Activated naive CD4-positive, alpha-beta T cell treated with anti-CD3 and anti-CD28 coated beads for 36 hours (primary cell): ENCODE measurements at places on chromosomes 5 and 9.

- no peak for DNase-seq
These were observed 40.2 kb upstream of the PALM2AKAP2 start for GRCh38 chr9:109739760-109740159.

- DNase-seq = no peak
These were observed 139.4 kb upstream of the LMX1B start for GRCh38 chr9:126474206-126474765.

DNA sequence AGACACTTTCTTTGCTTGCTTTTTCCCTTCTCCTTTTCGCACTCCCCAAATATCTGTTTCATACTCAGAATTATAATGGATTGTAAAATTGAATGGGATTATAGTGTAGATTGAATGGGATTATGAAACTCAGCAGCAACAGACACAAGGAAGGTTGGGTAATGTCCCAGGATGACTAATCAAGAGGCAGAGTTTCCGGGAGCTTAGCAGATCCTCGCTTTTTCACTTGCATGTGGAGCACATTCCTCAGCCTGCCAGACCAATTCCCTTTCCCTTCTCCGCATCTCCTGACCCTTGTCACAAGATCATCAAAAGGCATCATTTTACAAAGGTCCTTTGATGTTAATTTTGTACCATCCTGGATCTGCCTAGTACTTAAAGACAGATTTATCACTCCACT, 55.1 kb upstream of the SLC1A1 start:
- no peak for DNase-seq

GRCh38 chr5:57600321-57600720, 117.7 kb upstream of the ACTBL2 start:
- DNase-seq = no peak

GRCh38 chr5:10630126-10630525, 66.3 kb downstream of the ANKRD33B start:
- DNase-seq = no peak

GRCh38 chr5:161261668-161262323, 284.7 kb downstream of the GABRB2 start:
- no peak for DNase-seq

- no peak for DNase-seq
These were observed 46.7 kb downstream of the MYO10 start for GRCh38 chr5:16889203-16889971.

GRCh38 chr9:85322592-85322991, 419.2 kb downstream of the AGTPBP1 start:
- no peak for DNase-seq

GRCh38 chr9:133335924-133336811, at the start of gene SURF6:
Gene SURF6 (minus strand): TSS chr9:133336188. CDS start chr9:133336132, 56 bp downstream.
- DNase-seq = peak; percentile 95

- DNase-seq = peak; percentile 34
These were observed 51.9 kb upstream of the PIP5K1B start for GRCh38 chr9:68653141-68653595.

DNA sequence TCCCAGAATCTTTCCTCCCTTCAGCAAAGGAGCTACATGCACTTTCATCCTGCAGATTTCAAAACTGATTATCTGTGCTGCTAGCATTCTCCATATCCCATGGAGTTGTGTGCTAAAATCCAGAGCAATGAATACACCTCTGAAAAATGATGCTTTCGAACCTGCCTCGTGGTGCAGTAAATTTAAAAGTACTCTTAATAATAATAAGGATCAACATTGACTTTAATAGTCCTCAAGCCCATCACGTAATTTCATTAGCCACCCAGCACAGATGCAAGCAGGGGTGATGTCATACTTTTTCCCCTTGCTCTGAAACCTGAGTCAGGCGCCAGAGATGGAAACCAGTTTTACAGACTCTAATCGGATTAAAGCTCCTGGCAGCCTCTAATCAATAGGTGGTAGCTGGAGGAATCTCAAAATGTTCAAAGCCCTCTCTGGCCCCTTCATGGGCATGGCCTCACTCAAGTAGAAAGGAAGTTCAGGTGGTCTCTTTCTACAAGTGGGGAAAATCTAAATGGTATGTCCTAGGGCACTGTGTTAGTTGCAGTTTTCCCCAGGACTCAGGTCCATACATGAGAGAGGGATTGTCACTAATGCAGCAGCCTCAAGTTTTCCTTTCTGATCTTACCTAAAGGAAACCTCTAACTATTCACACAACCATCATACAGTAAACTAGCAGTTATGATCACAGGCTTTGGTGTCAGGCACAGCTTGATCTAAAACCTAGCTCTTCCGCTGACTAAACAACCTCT, 221.6 kb upstream of the SLC30A5 start:
- no peak for DNase-seq

- DNase-seq = no peak
These were observed 278.3 kb downstream of the TMEM38B start for GRCh38 chr9:105972466-105973204.

DNA sequence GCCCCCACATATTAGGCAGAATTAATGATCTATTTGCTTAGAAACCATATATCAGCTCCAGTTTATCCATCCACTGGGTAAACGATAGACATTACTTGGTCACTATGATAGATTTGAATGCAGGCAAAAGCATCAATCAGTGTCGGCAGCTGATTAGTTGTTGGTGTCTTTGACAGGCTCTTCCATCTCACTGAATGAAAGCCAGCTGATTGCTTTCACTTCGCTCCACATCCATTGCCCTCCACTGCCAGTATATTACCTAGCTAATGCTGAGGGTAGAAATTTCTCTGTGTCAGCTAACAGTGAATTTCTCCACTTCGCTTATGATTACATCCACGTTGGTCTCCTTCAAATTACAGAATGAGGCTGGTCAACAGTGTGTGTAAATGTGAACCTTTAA, 821.3 kb upstream of the TYRP1 start:
- no peak for DNase-seq

GRCh38 chr5:156474251-156474650, 147.3 kb downstream of the SGCD start:
- no peak for DNase-seq
